ENCODE measurements at places on chromosomes 12 and 14. TPM values are rescaled to one million over a fixed set of nuclear protein-coding genes. Genes with fewer than 3 reads are reported as not detected.

The SRRM4 gene
- under 0.01 TPM for total RNA-seq

The CLEC2B gene
- total RNA-seq: 22.3 TPM

The ZFYVE21 gene
- 57.8 TPM for total RNA-seq

The RNASE2 gene
- not detected for total RNA-seq

The COX8C gene
- not detected for total RNA-seq

The CD69 gene
- total RNA-seq: not detected

The KCNC2 gene
- not detected for total RNA-seq

The WNT5B gene
- 14.7 TPM for total RNA-seq

The CCDC38 gene
- total RNA-seq: not detected

The GUCY2C gene
- total RNA-seq: not detected

The KERA gene
- not detected for total RNA-seq

The FGF6 gene
- not detected for total RNA-seq

The KCNK13 gene
- total RNA-seq: not detected

The TMCC3 gene
- 0.71 TPM for total RNA-seq

The ASCL1 gene
- total RNA-seq: not detected

The RIMBP2 gene
- 0.18 TPM for total RNA-seq

The CEBPE gene
- not detected for total RNA-seq

The ZDHHC17 gene
- total RNA-seq: 91.6 TPM

The GALNT8 gene
- 0.18 TPM for total RNA-seq

The TMPRSS12 gene
- total RNA-seq: not detected

The KRT82 gene
- total RNA-seq: not detected

The POP5 gene
- 30.8 TPM for total RNA-seq

The SALL2 gene
- 1.7 TPM for total RNA-seq

The KRT73 gene
- not detected for total RNA-seq

The STAT6 gene
- 75.2 TPM for total RNA-seq

The CDKN1B gene
- total RNA-seq: 32.5 TPM

The ABHD12B gene
- not detected for total RNA-seq

The SLC7A8 gene
- 2.3 TPM for total RNA-seq

The DAZAP2 gene
- 53.8 TPM for total RNA-seq

The SPX gene
- 0.18 TPM for total RNA-seq

The TRAFD1 gene
- 55.8 TPM for total RNA-seq

The PLCZ1 gene
- not detected for total RNA-seq

The GDF3 gene
- total RNA-seq: not detected

The SLC6A15 gene
- total RNA-seq: 17.6 TPM

The ANGEL1 gene
- 4.0 TPM for total RNA-seq

The BHLHE41 gene
- total RNA-seq: 0.43 TPM

The RNF41 gene
- total RNA-seq: 165 TPM

The EIF2S3B gene
- total RNA-seq: 16.2 TPM

The TEX22 gene
- total RNA-seq: 0.37 TPM

The TEP1 gene
- 16.0 TPM for total RNA-seq

The LRP1-AS gene
- not detected for total RNA-seq

The DLK1 gene
- not detected for total RNA-seq

The OVCH1 gene
- 0.09 TPM for total RNA-seq

The FSCB gene
- not detected for total RNA-seq

The INHBC gene
- total RNA-seq: not detected

The MAP3K9 gene
- 0.14 TPM for total RNA-seq

The DBX2 gene
- total RNA-seq: not detected

The SLC22A17 gene
- 19.5 TPM for total RNA-seq

The AKT1 gene
- 149 TPM for total RNA-seq

Data from smooth muscle cell of bladder (primary cell).